ENCODE measurements at places on chromosomes 16 and 17.
A peak's percentile ranks its signal among the peaks of the same experiment; 100 is the strongest.

DNA sequence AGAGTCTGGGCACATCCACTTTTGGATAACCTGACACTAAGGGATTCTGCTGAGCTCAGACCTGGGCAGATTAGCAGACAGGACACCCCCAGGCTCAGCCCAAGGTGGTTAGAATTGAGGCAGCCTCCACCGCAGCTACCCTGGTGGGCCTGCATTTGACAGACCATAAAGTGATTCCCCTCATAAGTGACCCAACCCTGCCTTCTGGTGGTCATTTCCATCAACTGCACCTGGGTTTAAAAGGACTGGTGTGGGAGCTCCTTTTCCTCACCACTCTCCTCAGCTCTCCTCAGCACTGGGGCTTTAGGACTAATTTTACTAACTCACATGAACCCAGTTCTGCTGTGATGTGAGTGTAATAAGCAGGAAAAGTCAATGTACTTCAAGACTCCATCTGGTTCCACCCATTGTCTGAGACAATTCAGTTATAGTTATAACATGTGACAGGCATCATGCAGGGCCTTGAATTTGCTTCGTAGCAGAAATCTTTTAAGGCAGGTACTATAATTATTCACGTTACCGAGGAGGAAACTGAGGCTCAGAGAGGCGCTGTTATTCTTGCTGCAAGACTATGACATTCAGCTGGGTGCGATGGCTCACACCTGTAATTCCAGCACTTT, 42.5 kb downstream of the MYH3 start:
- peak; percentile 3 for DNase-seq

DNA sequence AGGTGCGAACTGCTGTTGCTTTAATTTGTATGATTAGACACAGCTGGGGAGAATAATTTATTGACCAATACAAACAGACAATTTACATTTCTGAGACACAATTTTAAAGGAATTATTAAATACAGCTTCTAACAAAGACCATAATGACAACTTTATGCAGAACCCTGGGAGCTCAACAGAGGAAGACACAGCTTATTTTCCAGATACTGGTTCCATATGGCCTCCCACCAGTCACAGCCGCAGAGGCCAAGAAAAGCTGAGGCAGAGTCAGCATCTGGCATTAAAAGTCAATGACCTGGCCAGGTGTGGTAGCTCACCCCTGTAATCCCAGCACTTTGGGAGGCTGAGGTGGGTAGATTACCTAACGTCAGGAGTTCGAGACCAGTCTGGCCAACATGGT, 66.1 kb upstream of the BCAR1 start:
- DNase-seq, result no peak

- DNase-seq, result no peak
These were observed 62.5 kb downstream of the WDR59 start for GRCh38 chr16:74922150-74923138.

DNA sequence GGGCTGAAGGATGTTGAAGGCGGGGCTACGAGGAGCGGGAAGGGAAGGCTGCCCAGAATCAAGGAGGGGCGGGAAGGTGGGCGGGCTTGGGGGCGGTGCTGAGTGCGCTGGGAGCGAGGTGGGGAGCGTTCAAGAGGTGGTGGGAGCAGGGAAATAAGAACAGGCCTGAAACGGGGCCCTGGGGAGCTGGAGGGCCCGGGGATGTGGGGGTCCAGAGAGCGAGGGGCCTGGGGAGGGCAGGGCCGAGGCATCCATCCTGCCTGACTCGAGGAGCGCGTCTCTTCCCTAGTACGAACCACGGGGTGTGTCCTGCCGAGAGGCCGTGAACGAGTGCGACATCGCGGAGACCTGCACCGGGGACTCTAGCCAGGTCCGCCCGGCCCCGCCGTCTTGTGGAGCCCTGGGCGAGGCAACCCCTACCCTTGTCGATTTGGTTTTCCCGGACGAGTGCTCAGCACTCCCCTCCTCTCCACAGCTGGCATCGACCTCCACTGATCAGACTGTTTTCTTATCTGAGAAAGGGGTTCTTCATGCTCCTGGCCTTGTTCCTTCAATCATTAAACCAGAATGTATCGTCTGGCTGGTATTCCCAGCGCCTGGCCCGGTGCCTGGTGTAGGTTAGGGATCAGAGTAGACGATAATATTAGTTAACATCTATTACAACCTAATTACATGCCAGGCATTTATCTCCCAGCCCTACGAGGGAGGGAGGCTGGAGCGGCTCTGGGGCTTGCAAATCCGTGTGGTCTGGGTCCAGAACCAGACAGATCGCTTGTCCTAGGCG, 17.2 kb downstream of the ADAM11 start:
- peak; percentile 19 for DNase-seq

DNA sequence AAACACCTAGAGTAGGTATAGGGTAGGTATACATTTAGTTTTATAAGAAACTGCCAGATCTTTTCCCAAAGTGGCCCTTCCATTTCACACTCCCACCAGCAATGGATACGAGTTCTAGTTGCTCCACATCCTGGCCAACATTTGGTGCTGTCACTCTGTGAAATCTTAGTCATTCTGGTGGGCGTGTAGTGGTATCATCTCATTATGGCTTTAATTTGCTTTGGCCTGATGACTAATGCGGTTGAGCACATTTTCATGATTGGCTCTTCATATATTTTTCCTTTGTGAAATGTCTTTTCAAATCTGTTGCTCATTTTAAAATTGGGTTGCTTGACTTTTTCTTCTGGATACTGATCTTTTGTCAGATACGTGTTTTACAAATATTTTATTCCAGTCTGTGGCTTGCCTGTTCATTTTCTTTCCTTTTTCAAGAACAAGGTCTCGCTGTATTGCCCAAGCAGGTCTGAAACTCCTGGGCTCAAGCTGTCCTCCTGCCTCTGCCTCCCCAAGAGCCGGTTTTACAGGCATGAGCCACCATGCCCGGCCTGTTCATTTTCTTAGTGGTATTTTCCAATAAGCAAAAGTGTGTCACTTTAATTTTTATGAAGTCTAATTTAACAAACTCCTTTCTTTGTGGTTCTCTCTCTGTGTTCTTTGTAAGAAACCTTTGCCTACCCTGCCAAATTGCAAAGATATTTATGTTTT, 192.4 kb downstream of the SEC14L1 start:
- DNase-seq, result no peak

DNA sequence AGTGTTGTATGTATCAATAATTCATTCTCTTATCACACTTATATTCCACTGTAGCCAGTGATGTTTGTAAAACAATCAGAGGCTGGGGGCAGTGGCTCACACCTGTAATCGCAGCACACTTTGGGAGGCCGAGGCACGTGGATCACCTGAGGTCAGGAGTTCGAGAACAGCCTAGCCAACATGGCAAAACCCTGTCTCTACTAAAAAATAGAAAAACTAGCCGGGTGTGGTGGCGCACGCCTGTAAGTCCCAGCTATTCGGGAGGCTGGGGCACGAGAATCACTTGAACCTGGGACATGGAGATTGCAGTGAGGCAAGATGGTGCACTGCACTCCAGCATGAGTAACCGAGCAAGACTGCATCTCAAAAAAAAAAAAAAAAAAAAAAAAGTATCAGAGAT, 217.0 kb downstream of the CPPED1 start:
- DNase-seq, result no peak

DNA sequence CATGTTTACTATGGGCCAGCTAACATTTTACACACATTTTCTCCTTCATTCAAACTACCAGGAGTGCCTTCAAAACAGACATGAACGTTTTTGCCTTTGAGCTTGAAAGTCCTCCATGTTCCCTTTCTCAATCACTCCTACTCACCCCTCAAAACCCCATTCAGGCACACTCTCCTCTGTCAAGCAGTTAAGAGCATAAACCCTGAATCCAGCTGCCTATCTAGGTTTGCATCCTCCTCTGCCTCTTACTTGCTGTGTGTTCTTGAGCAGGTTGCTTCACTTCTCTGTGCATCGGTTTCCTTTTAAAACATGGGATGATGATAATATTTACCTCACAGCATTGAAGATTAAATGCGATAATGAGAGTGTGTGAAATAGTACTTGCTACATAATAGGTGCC, 215.3 kb downstream of the HAPSTR1 start:
- no peak for DNase-seq

- no peak for DNase-seq
These were observed 665 bp upstream of the AKAP1 start for GRCh38 chr17:57084361-57084801.

DNA sequence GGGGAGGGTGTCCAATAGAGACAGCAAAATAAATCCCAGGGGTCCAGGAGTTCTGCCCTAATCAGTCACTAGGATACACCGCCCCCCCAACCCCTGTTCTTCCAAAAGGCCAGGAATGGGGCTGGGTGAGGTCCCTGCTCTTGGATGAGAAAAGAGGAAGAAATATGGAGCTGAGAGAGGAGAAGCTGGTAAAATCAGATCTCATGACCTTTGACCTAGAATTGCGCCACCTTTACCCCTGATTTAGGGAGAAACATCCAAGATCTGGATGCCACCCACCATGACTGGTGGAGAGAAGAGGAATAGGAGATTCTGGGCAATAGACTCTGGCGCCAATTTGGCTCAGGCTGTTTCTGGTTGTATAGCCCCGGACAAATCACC, 707 bp upstream of the CACNB1 start:
- DNase-seq, result no peak

DNA sequence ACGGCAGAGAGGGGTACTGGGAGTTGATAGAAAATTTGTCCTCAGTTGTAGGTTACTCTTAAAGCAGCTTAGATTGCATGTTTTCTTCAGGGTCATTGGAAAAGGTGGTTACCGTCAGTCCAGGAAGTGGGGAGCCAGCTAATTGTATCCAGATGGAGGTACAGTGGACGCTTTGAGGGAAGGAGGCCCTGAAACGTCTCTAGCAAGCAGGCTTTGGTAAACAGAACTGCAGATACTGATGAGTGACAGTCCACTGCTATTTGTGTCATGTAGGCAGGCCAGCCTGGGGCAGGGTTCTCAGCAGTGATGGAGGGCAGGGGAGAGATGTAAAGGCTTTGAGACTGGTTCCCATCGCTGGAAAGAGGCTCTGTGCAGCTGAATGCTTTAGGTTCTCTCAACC, 30.2 kb upstream of the ST6GALNAC1 start:
- DNase-seq, result no peak

- DNase-seq, result no peak
These were observed 22.4 kb downstream of the KDM8 start for GRCh38 chr16:27225536-27226360.

- DNase-seq, result no peak
These were observed 17.2 kb downstream of the C16orf86 start for GRCh38 chr16:67683767-67684166.

- DNase-seq, result peak; percentile 87
These were observed 21.4 kb downstream of the QPRT start for GRCh38 chr16:29700253-29700987.

DNA sequence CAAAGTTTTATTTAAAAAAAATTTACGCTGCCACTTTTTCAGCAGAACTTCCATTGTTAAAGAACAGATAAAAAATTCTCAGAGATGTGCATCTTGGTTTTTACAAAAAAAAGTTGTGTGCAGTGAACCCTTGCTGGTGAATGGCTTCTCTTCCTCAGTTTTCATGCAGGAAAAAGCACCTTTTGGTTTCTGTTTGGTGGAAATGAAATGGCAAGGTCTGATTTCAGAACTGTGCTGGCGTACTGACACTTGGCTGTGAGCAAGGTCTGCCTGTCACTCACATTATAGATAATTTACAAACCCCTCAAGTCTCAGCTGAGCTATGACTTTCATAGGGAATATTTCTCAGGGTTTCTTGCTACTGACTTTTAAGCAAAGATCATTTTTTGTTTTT, 5.7 kb upstream of the SALL1 start:
- no peak for DNase-seq

DNA sequence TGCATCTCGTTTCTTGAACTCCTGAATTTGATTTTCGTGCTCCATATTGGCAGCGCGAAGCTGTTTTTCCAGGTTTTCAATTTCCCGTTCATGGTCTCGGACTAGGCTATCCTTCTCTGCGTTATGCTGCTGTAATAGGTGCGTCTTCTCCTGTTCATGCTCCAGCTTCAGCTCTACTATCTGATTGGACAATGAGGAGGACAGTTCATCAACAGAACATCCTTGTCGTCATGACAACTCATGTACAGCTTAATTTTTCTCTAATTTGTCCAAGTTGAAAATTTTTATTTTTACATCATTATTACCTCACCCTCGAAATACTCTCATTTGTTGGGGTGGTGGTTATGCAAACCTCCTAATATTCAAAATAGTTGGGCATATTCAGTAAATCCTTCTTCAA, 289.8 kb downstream of the CEP112 start:
- no peak for DNase-seq

- DNase-seq, result no peak
These were observed 955 bp downstream of the ACLY start for GRCh38 chr17:41917679-41918313.

DNA sequence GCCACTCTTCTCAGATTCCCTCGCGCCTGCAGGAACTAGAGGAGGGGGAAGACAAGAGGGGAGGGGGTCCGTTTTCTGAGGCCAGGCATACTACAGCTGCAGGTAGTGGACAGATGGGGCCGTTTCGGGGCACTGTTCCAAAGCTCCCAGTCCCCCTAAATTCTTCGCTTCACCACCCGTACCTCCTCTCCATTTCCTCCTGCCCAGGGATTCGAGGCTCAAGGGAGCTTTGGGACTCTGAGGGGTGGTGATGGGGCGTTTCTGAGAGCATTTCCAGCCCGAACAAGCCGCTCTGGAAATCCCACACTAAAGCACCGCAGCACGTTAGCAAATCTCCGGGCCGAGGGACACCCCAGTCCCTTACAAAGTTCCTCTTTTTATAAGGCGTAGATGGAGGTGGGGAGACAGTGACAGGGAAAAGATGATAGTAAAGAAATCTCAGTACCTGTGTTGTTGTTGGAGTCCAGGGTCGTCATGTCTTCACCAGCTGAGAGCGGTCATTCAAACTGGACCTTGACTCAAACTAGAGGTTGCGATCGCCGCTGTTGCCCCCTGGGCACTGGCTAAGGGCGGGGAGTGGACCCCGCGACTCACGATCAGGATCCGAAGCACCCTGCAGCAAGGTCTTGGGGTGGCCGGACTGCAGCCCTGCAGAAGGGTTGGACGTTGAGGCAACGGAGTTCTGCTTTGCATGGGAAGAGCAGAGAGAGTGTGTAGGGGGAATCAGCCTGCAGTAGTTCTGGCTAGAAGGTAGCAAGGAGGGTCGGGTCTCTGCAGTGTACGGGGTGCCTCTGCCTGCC, 570 bp downstream of the NR1D1 start:
- no peak for DNase-seq

- DNase-seq, result no peak
These were observed 703.8 kb downstream of the CDH8 start for GRCh38 chr16:61332461-61332860.

DNA sequence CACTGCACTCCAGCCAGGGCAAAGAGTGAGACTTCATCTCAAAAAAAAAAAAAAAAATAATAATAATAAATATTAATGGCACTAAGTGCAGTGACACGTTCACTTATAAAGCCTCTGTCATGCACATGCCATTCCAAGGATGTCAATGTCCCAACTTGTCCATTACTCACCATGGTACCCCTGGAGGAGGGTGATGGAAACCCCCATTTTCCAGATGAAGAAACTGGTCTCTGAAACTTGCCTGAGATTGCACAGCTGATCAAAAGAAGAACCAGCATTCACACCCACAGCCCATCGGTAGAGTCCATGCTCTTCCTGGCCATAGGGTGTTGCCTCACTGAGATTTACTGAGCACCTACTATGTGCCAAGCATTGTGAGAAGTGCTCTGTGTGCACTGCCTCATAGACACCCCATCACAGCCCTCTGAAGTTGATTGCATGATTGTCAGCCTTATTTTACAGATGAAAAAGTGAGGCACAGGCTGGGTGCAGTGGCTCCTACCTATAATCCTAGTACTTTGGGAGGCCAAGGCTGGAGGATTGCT, 123.7 kb downstream of the ABCC1 start:
- no peak for DNase-seq

- no peak for DNase-seq
These were observed 20.6 kb downstream of the MAP3K14 start for GRCh38 chr17:45296003-45296832.

GRCh38 chr16:66905633-66906539, 12.8 kb downstream of the CDH16 start:
- DNase-seq, result no peak

All from NCI-H446 (cell line).